Stimulated activated CD8-positive, alpha-beta memory T cell treated with anti-CD3 and anti-CD28 coated beads, Interleukin-4, amount 100 ng/mL, for 1 hour (primary cell): ENCODE measurements at places on chromosomes 11 and 22.

GRCh38 chr11:78400702-78401101 is 16.9 kb downstream of the GAB2 start:
- no peak for DNase-seq

DNA sequence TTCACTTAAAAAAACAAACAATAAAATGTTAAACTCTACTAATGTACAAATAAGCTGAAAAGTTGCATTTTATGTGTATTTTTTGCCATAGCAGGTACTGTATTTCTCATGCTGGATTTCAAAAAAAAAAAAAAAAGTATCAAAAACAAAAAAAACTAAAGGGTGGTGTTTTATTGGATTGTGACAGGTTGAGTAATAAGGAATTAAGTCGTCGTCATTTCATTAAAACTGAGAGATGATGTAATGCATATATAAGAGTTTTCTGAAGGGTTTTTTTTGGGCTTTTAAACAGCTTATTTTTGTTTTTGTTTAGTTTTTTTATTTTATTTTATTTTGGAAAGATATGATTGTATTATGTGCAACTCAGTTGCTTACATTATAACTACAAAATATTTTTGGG is 10.9 kb upstream of the ADSL start:
- DNase-seq, result no peak

- no peak for DNase-seq
Observed at GRCh38 chr11:11318961-11319360, 34.1 kb downstream of the CSNK2A3 start.

DNA sequence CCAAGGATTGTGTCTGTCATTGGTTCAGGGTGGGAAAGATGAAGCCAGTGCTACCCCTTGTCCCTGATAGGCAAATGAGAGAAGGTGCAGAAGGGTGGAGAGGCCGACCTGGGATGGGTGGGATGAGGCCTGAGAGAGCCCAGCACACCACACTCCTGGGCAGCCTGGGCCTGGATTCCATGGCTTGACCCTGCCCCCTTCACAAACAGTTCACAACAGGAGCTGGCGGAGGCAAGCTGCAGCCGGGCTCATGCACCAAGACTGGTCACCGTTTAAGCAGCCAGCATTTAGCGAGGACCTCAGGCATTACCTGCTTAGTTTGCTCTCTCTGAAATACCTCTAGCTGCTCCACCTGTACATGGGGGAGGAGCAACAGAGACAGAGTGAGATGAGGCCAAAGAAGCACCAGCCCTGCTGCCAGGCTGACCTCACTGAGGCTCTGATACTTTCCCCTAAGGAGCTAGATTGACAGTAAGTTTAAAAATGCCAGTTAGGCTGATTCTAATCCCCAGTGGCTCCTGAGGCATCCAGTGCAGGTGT is 13.5 kb downstream of the IL18BP start:
- no peak for DNase-seq

GRCh38 chr11:12353534-12353933 is 23.8 kb upstream of the PARVA start:
- DNase-seq, result no peak
